Hematopoietic multipotent progenitor cell (in vitro differentiated cells): ENCODE measurements at places on chromosomes 2 and 18. TPM values are rescaled to one million over a fixed set of nuclear protein-coding genes. Genes with fewer than 3 reads are reported as not detected.

GRCh38 chr2:235506997-235507615 lies 13.3 kb downstream of the AGAP1 start:
- DNase-seq, result no peak

Gene TCF23
- not detected for total RNA-seq

GRCh38 chr2:2095360-2096093 lies 235.5 kb downstream of the MYT1L start:
- DNase-seq, result no peak

DNA sequence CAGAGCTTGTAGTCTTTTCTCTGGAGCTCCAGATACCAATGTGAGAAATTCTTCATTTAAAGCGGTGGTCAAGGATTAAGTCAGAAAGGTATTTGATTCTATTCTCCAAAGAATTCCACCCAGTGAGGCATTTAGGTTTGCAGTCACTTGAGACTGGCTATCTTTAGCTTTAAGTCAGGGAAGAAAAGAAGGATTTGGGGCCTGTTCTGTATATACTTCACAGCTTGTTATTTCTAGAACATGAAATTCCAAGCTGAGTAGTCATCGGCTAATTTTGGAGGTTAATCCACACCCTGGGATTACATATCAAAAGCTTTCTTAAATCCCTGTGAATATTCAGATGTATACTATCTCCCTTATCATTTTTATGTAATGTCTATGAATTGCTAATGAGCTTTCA lies 39.4 kb downstream of the MYOM1 start:
- no peak for DNase-seq

Gene CCDC178
- total RNA-seq, result not detected

DNA sequence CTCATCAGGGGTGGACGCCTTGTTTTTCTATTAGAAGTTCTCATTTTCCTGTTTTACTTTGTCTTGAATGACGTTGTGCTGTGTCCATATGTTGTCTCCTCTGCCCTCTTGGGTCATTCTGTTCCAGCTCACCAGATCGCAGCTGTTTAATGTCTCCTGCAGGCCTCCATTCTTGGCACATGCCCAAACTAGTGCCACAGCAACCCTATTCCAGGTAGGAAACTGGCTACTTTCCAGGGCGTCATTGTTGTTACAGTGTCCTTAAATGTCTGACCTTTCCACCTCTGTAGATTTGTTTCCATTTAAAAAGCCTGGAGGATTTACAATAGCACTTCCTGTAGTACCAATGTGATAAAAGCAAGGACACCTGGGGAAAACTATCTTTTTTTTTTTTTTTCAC lies 500.7 kb downstream of the METTL4 start:
- no peak for DNase-seq

DNA sequence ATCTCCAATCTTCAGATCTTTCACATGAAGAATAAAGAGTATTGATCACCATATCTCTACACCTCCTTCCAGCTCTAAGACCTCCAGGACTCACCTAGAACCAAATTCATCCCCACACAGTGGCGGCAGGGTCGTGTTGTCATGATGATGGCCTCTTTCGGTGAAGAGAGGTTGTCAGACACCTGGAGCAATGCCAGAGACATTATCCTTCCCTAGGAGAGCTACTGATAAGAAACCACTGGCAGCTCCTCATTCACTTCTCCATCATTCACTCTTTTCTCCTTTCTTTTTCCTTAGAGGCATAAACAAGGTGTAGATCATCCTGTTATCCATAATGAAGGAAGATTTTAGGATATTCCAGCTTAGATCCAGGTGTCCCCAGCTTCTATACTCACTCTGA lies 197.9 kb upstream of the TNP1 start:
- no peak for DNase-seq

Gene DHRS9
- 1.9 TPM for total RNA-seq

GRCh38 chr2:240472078-240472790 lies 36.8 kb downstream of the GPC1 start:
- DNase-seq, result no peak

DNA sequence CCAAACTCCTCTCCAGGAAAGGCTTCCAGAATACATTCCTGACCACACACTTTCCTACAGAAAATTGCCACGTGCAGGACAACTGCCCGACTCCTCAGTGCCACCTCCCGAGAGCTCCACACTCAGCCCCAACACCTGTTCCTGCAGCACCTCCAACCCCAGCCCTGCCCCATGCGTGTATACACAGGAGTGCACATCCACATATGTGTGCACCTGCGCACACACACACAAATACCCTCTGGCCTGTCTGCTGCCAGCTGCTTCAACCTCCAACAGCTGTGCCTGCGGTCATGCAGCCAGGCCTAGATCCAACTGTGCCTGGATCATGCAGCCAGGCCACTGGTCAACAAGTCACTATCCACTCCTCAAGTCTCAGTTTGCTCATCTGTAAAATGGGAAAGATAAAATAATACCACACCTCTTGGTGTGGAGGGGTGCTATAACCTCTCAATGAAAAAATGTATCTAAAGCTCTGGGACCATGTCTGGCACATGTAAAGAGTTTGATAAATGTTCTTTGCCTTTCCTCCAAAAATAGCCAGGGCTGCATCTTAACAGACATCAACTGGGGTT lies 152.1 kb upstream of the ID2 start:
- no peak for DNase-seq

- DNase-seq, result no peak
These were observed 179.0 kb downstream of the TRABD2A start for GRCh38 chr2:84701880-84702279.

DNA sequence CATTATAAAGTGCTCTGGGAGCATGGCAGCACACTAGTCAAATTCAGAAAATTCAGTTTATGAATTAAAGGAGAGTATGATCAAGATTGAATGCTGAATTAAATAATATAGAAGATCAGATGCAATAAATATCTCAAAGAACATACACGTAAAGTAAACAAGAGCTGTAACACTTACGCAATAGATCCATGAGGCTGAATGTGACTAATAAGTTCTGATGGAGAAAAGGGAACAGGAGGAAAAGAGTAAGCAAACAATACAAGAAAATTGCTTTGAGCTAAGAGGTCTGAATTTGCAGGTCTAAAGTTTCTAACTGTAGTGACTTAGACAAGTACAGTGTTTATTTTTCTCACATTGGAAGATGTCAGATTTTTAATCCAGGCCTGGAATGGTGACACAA lies 646.7 kb upstream of the ZNF804A start:
- DNase-seq, result no peak

- peak; percentile 96 for DNase-seq
These were observed at the start of gene ATL2 for GRCh38 chr2:38377050-38377828. TSS of gene ATL2 (minus strand) at chr2:38377273. CDS start at chr2:38377260, 13 bp downstream.

DNA sequence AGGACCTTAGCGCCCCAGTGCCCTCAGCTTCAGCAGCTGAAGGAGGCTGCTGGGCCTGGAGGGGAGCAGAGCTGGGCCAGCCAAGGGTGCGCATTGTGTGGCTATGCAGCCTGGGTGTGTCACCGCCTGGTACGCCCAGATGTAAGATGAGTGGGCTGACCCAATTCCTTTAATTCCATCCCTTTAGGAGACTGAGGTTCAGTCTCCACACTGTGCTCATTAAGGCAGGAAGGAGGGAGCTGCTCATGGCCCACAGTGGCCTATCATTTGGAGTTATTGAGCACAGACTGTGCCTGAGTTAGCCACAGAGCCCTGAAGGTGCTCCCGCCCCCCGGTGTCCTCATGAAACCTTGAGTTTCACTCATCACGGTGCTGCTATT lies 194.1 kb upstream of the GLI2 start:
- no peak for DNase-seq

Gene RNU2-63P
- under 0.01 TPM for total RNA-seq

GRCh38 chr18:74019864-74020263 lies 127.8 kb downstream of the FBXO15 start:
- DNase-seq, result no peak

DNA sequence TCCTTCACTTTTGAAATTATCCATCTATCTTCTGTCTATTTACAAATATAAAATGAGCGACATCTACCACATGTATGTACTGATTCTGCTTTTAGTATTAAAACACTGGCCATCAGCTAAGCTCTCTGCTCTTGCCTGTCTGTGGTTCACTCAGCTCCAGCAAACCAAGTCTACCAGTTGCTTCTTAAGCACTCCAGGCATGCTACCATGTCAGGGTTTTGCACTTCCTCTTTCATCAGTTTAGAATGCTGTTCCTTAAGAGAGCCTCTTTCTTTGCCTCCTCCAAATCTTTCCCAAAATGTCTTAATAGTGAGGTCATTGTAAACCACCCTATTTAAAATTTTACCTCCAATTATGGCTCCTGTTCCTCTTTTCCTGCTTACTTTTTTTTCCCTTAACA lies 59.5 kb downstream of the SCN3A start:
- no peak for DNase-seq

GRCh38 chr2:68516051-68516955 lies 48.9 kb downstream of the APLF start:
- peak; percentile 34 for DNase-seq

DNA sequence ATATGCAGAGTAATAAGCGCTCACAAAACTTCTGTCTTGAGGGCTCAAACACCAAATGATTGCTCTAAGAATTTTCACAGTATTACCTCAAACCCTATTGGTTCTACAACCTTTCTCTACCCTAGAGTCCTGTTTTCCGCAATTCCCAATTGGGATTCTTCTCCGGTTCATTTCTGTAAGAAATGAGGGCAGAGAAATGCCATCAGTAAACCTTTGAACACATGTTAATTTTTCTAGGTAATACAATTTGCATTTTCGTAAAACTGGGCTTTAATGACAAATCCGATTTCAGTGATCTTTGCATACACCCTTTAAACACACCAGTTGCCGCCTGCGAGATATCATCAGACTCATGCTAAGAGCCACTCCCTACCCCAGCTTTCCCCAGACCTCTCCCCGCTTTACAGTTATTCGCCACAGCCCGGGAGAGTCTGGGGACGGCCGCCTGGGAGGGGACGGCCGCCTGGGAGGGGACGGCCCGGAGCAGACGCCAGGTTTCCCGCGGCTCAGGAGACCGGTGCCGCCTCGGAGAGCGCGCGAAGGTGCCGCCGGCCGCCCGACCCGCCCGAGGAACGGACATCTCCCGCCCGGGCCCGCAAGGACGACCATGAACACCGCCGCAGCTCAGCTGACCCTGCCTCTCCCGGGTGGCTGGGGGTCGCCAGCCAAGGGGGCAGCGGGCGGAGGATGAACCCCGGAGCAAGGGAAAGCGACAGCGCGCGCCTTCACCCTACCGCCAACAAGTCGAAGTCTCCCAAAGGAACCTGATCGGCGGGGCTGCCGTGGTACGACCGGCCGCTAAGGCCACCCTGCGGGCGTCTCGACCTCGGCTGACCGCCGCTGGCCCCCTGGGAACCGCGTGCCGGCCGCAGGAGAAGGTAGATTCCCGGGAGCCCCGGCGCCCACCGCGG lies 463 bp downstream of the SMC6 start:
- DNase-seq, result peak; percentile 50

DNA sequence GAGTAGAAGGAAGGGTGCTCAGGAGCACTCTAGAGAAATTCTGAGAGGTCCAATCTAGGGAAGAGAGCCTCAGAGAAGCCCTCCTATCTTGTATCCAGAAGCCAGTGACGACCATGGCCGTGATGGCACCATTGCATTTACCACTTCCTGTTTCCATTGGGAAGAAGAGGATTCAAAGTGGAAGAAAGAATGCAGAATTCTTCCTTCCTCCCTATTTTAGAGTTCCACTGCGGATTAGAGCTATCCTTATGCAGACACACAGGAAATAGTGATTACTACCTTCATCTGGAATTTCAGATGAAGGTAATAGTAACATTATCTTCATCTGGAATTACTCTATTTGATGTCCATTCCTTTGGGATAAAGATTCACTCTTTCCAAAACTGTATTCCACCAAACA lies 45.6 kb upstream of the PCBP1 start:
- no peak for DNase-seq

Gene FBXO48
- total RNA-seq, result 0.27 TPM

Gene COL3A1
- total RNA-seq, result not detected

- no peak for DNase-seq
These were observed 17.2 kb downstream of the LTBP1 start for GRCh38 chr2:32963941-32964340.

DNA sequence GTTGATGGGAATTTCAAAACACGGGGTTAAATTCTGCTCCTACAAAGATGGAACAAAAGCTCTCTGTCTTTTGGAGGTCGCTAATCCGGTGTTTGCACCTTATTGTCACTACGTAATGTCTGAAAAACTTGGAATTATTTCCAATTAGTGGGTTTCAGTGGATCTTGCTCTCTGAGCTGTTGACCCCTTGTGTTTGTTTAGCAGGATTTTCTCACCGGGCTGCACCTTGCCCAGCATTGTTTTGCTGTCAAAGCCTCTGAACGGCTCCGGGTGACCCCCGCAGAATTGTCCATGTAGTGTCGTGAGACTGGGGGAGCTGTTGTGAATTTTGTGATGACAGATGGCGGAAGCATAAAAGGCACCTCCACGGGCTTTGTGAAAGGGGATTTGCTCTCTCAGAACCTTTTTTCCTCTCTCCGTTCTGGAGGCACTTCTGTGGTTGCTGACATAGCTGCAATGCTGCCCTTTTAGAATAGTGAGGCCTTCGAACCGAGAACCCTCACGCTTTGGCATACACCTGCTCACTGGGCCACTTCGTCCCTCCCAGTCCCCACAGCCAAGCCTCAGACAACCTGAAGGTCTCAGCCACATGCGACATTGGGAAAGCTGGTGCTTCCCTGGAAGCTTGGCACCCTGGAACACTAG lies 129.4 kb downstream of the ACOXL start:
- no peak for DNase-seq

DNA sequence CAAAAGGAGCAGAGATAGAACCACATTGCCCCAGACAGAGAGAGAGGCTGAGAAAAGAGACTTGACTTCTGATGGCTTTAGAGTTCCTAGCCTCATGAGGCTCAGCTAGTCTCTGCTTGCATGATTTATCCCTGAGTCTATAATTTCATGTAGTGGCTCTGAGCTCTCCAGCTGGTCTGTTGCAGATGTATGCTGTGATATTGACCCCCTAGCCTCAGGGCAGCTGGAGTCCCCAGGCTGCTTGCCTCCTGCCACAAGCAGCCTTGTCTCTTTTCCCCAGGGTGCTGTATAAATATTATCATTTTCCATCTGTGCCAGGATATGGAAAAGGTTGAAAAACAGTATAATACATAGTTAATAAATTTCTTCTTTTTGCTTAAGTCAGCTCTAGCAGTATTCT lies 467.6 kb upstream of the CWC22 start:
- DNase-seq, result no peak
